A172 (cell line): ENCODE measurements at places on chromosomes 3 and 15. TPM values are rescaled to one million over a fixed set of nuclear protein-coding genes. Genes with fewer than 3 reads are reported as not detected.
A peak's percentile ranks its signal among the peaks of the same experiment; 100 is the strongest.

DNA sequence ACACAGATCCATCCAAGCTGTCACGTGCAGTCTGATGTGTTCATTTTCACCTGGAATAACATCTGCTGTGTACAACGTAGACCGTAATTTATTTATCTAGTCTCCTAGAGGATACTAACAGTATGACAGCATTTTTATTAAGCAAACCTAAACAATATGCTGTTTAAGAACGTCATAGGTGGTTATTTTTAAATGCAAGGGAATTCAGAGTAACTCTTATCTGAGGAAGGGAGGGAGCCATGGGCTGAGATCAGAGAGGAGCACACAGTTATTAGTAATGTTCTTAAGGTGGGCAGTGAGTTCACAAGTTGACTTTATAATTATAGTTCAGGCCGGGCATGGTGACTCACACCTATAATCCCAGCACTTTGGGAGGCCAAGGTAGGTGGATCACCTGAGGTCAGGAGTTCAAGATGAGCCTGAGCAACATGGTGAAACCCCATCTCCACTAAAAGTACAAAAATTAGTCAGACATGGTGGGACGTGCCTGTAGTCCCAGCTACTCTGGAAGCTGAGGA is 193.6 kb downstream of the UACA start:
- DNase-seq = peak; percentile 25

Gene APOD
- 0.17 and 0.50 TPM in 2 replicates for total RNA-seq

Gene NUP210
- 14.1 and 16.3 TPM in 2 replicates for total RNA-seq

Gene RHCG
- total RNA-seq = not detected in 2 replicates

GRCh38 chr15:70242951-70243685 is 145.4 kb upstream of the TLE3 start:
- DNase-seq = no peak

DNA sequence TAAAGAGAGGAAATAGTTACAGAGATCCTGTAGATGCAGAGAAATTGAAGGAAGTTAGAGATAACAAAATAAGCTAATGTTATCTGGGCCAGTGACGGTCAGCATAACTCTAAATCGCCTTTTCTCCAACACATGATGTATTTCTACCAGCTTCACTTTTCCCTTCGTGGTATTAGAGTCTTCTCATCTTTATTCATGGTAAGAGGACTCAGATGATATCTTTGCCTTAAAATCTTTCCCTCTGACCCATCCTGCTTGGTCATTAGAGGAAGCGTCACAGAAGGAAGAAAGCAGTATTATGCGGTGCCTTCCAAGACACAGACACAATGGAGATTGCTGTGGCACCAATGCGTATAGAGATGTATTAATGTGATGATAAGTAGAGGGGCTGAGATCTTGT is 320.7 kb upstream of the GOLIM4 start:
- no peak for DNase-seq

DNA sequence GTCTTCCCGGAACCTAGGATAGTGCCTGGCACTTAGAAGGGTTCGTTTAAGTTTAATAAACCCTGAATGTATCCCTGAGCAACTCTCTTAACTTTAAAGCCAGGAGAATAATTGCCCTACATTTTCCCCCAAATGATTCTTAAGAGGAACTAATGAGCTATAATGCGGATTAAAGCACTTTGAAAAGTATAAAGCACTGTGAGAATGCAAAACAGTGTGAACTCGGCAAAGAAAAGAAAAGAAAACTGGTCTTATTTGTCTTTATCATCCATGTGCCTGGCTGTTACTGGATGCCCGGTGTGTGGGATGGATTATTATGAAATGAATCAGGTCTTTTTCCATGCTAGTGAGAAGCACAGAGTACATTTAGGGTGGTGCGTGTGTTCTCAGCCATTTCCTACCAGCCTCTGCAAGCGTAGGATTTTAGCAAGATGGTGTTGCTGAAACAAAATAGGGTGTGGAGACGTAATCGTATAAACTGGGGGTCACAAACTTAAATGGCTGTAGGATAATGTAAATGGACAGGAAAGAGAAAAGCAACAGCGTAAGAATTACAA is 983 bp downstream of the KBTBD12 start:
- DNase-seq = no peak

- DNase-seq = no peak
Observed at GRCh38 chr3:125068265-125068664, 12.5 kb upstream of the HEG1 start.

- DNase-seq = no peak
Observed at GRCh38 chr3:142625153-142625440, 28.9 kb downstream of the PLS1 start.

DNA sequence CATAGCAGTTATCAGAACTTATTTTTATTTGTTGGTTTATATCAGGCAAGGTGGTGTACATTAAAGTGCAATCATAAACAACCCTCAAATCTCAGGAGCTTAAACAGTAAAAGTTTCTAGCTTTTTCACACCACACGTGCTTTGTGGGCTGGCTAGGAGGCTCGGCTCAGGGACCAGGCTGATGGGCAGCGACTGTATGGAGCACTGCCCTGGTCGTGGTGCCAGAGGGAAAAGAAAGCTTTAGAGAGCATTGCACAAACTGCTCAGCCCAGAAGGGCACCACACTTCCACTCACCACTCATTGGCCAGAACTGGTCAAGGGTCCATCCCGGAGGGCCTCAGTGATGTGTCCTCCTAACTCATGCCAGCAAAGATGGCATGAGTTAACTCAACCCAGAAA is 123.2 kb downstream of the AQP9 start:
- DNase-seq = no peak

Gene GRK7
- not detected in 2 replicates for total RNA-seq

GRCh38 chr3:151567477-151567876 is 106.6 kb upstream of the IGSF10 start:
- DNase-seq = no peak

Gene PLA2G4E
- not detected in 2 replicates for total RNA-seq

DNA sequence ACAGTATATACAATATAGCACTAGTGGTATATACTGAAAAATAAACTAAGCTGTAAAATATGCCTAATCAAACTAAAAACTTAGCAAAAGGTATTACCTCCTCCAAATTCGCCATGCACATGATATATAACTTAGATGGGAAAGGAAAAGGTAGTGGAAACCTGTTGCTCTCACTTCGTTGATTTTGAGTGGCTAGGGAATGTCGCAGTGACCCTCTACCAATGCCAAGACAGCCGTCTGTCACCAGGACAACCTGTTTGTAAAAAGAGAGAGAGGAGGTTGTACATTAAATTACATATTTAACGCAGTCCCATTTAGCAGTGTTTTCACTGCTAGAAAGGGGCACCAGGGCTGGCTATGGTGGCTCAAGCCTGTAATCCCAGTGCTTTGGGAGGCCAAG is 11.3 kb downstream of the INTS14 start:
- DNase-seq = no peak

DNA sequence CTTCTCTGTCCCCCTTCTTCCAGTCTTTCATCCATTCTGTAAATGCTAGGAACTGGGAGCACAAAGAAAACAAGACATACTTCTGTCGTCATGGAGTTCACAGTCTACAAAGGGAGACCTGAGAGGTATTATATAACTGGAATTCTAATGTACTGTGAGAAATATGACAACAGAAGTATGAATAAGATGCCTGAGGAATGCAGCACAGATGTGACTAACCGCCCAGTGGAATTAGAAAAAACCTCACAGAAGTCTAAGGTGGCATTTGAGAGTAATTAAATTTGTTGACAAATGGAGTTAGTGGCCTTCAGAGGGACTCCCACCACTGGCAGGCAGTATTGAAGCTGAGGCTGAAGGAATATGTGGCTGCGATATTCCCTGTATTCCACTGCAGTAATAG is 168.5 kb upstream of the FAM3D start:
- DNase-seq = peak; percentile 71

Gene ADIPOQ
- total RNA-seq = not detected in 2 replicates

GRCh38 chr3:156264771-156265170 is 144.4 kb downstream of the KCNAB1 start:
- DNase-seq = no peak

Gene BNIP2
- total RNA-seq = 126 and 141 TPM in 2 replicates

Gene NR2F2
- total RNA-seq = 9.2 and 16.2 TPM in 2 replicates

DNA sequence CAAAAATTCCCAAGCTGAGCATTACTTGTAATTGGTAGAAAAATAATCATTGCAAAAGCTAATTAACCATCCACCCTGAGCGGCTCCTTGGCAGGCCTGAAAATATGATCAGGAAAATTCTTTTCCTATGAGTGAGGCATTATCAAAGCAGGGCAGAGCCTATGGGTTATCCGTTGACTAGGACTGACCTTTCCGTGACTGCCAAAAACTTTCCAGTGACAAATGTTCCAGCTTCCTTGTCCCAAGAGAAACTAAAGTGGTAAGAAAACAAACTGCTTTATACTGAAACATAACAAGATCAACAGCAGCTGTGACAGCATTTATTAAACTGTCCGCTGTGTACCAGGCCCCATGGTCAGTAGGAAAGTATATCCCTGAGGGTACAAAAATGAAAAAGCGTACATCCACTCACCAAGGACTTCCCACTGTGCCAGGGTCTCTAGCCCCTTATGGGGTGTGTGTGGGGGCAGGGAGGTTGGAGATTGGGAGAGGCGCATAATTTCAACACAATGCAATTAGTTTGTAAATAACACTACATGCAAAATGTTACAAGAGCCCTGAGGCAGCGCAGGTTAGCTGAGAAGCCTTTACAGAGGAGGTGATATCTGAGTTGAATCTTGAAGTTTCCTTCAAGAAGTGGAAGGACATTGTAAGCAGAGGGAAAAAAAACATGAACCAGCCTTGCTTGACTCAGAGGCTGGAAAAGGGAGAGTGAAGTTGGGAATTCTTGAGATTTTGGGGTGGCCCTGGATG is 8.5 kb downstream of the LIPC start:
- peak; percentile 74 for DNase-seq

- no peak for DNase-seq
Observed at GRCh38 chr15:46778876-46779275, 938.4 kb upstream of the SEMA6D start.

Gene P2RY1
- 0.19 TPM in 1 of 2 replicates, not detected in the other for total RNA-seq

Gene NRROS
- total RNA-seq = not detected in 2 replicates

DNA sequence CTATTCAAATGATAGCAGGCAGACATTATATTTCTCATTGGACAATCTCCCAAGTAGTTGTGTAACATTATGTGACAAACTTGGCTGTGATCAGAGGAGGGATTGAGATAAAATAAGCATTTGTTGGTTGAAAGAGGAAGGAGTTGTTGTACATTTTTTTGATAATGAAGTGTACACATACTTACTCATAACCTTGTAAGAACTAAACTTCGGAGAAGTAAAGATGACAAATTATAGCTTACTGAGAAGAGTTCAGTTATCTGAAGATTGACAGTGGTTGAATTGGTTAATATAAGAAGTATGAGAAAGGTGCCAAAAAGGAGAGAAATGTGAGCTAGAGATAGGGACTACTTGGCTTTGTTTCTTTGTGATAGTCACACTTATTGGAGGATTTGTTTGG is 32.6 kb downstream of the STT3B start:
- no peak for DNase-seq

Gene CEMIP
- 7.3 and 18.1 TPM in 2 replicates for total RNA-seq

Gene TMEM212
- total RNA-seq = not detected in 2 replicates

DNA sequence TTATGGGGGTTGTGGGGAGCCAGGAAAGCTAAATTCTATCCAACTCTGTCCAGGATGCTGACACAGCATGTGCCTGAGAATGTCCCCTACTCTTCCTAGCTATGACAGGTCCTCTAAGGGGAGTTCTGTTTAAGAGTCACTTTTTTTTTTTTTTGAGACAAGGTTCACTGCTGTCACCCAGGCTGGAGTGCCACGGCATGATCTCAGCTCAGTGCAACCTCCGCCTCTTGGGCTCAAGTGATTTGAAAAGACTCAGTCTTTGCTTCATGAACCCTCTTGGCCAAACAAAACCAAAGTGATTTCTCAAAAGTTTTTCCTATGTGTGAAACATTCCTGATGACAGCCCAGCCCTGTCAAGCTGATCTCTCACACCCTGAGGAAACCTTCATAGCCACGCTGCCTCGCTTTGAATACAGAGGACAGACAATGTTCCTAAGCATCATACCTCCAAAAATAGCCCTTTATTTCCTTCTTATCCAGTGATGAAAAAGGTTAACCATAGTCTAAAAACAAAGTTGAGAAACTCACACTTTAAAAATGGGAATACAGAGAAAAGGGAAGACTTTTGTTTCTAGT is 105.5 kb upstream of the PROK2 start:
- no peak for DNase-seq

- peak; percentile 58 for DNase-seq
Observed at GRCh38 chr15:83210619-83211018, 3.0 kb upstream of the HDGFL3 start.

Gene TMED3
- 108 and 115 TPM in 2 replicates for total RNA-seq

DNA sequence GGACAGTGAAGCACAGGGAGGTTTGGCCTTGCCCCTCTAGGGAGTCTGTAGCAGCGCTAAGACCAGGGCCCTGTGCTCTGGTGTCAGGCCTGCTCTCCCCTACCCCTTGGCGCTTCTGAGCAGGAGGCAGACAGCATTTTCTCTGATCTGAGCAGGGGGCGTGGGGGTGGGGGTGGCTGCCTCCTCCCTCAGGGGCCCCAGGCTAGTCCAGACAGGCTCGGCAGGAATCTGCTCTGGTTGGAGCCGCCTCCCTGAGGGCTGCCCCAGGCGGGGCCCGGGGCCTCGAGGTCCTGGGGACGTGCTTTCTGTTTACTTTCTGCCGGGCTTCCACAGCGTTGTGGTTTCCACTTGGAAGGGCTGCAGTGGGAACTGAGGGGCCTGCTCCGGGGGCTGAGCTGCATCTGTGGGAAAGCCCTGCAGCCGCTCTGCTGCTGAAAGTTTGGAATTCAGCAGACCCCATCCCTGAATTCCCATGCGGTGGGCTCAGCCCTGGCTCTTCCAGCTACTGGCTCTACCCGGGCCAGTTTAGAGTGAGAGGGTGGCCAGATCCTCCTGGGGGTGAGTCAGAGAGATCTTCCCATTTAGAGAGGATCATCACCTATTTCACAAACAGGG is 105.4 kb downstream of the LINGO1 start:
- DNase-seq = no peak

- peak; percentile 33 for DNase-seq
Observed at GRCh38 chr3:152272771-152273242, 4.1 kb downstream of the MBNL1 start.

DNA sequence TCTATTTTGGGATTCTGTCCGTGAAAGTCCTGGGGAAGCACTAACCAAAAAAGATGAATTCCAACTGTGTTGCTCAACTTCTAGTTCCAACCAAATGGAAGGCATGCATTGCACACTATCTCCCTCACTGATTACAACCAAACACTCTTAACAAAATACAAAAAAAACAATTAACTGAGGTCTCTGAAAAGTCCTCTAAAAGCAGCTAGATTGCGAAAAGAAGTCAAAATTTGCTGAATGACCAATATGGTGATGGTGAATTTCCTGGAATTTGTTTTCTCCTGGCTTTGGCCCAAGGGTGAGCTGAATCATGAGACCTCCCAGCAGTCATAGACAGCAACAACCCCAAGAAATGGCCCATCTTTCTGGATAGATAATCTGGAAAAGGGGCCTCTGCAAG is 28.3 kb downstream of the CYP19A1 start:
- DNase-seq = no peak

Gene ROPN1
- total RNA-seq = 0.14 TPM in 1 of 2 replicates, not detected in the other
